ENCODE measurements at places on chromosomes 3 and 15.

DNA sequence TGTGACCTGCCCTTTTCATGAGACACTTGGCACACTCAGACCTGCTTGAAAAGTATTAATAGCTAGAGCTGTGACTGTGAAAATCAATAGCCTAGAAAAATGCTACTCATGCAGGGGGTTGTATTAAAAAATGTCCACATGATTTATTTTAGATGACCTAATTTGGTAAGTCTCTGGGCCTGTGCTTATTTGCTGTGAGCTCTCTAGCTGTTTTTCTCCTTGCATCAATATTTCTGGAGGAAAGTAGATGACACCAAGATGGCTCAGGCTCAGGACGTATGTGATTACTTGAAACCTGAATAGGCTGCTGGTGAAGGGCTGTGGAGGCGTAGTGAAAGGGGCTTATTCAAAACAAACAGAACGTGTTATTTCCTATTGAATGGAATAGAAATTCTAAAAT lies 29.5 kb downstream of the KCNAB1 start:
- H3K27ac ChIP-seq, result no peak overlapping the region
- H3K4me3 ChIP-seq, result no peak overlapping the region
- no peak for DNase-seq
- H3K36me3 ChIP-seq, result no peaks in the 10 kb centered on the region

GRCh38 chr3:111538681-111539083 lies 3.3 kb upstream of the CD96 start:
- peaks cover 42% of the 10 kb centered on the region for H3K4me1 ChIP-seq
- DNase-seq, result no peak
- H3K4me3 ChIP-seq, result no peak overlapping the region
- H3K27ac ChIP-seq, result peak overlapping the region; percentile 56

DNA sequence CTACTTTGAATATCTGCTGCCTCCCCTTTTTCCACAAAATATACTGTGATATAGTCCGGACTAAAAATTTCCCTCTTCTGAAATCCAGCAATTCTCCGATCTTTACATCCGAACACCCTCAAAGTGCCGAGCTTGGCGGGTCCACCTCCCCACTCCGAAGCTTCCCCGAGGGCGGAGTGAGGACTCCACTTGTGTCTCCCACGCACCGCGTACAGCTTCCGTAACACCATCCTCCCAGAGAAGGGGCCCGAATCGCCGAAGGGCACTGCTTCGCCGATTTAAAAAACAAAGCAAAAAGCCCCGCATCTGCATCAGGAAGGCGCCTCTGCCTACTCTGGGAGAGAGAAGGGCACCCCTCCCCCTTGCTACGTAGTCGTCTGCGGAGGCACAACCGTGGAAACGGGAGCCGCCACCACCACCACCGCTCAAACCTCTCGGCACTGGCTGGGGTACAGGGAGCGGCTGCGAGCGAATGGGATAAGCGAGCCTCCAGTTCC lies 551 bp downstream of the NCBP2 start:
- H3K4me1 ChIP-seq, result peaks cover 28% of the 10 kb centered on the region
- H3K36me3 ChIP-seq, result peaks cover 4% of the 10 kb centered on the region
- peak overlapping the region; percentile 92 for H3K27ac ChIP-seq
- H3K27me3 ChIP-seq, result no peaks in the 10 kb centered on the region
- DNase-seq, result peak; percentile 28
- H3K4me3 ChIP-seq, result peak overlapping the region; percentile 92

DNA sequence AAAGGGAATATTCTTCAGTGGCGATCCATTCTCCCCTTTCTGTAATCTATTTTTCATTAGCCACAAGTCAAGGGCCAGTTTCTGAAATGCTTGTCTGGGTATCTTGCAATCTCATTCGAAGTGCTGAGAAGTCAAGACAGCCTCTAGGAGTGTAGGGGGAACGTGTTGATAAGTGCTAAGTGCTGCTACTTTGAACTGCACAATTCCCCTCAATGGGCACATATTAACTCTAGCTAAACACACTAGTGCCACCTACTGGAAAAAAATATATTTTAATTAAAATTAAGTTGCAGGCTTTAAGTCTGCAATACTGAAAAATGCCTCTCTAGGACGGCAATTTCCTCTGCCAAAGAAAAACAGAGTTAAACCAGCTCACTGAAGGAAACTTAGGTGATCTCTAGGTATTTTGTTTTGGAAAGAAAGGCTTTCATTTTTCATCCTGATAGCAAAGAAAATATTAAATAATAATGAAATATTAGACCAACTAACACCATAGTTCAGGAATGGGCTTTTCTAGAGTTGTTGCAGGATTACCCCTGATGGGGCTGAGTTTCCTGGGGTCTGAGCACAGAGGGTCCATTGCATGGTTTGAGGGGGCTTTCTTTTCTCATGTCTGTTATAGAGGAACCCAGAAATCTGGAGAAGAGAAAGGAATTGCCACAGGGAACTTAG lies 181.9 kb upstream of the KBTBD8 start:
- H3K4me1 ChIP-seq, result no peaks in the 10 kb centered on the region
- no peak overlapping the region for H3K4me3 ChIP-seq
- H3K27ac ChIP-seq, result no peak overlapping the region

DNA sequence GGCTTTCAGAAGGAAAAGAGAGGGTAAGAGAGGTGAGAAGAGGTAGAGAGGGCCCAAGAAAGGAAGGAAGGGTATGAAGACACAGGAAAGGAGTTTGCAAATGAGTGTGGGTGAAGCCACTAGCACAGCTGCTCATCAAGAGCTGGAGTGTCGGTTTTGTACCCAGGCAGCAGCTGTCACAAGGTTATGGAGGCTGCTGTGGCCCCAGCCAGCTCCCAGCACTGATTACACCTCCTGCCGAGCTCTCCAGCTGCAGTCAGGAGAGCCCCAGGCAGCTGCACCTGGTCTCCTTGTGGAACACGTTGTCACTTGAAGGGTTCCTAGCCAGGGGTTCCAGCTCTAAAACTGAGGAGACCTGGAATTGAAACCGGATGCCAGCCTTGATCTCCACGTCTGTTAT lies 60.4 kb upstream of the CHD2 start:
- H3K36me3 ChIP-seq, result no peaks in the 10 kb centered on the region
- H3K27me3 ChIP-seq, result no peaks in the 10 kb centered on the region
- DNase-seq, result no peak
- no peak overlapping the region for H3K4me3 ChIP-seq
- H3K4me1 ChIP-seq, result peaks cover 27% of the 10 kb centered on the region

- H3K4me1 ChIP-seq, result no peaks in the 10 kb centered on the region
- DNase-seq, result no peak
- H3K4me3 ChIP-seq, result no peak overlapping the region
- peaks cover 14% of the 10 kb centered on the region for H3K27me3 ChIP-seq
Observed at GRCh38 chr3:134035836-134036235, 6.1 kb upstream of the SLCO2A1 start.

GRCh38 chr3:125119752-125120378 lies 64.1 kb upstream of the HEG1 start:
- H3K36me3 ChIP-seq, result no peaks in the 10 kb centered on the region
- H3K27me3 ChIP-seq, result no peaks in the 10 kb centered on the region
- peak overlapping the region; percentile 51 for H3K27ac ChIP-seq
- no peak overlapping the region for H3K4me3 ChIP-seq
- DNase-seq, result no peak
- peaks cover 14% of the 10 kb centered on the region for H3K4me1 ChIP-seq

DNA sequence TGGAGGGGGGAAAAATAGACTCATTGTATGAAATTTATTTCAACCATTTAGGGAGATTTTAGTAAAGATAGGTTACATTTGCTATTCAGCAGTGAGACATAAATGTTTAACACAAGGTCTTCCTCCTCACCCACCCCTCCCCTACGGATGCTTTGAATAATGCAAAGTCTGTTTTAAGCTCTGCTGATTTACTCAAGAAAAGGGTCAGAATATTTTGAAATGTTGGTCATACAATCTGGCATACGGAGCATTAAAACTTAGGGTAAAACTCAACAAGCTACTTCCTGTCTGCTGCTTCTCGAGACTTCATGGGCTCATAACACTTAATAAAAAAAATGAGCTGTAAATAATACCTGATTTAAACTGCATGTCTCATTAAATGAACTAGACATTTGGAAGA lies 156.3 kb downstream of the WNT5A start:
- no peak overlapping the region for H3K4me3 ChIP-seq
- no peak overlapping the region for H3K27ac ChIP-seq
- no peaks in the 10 kb centered on the region for H3K27me3 ChIP-seq
- DNase-seq, result no peak
- no peaks in the 10 kb centered on the region for H3K4me1 ChIP-seq
- no peaks in the 10 kb centered on the region for H3K36me3 ChIP-seq

GRCh38 chr3:31291818-31292217 lies 240.9 kb upstream of the STT3B start:
- peaks cover 4% of the 10 kb centered on the region for H3K4me1 ChIP-seq
- H3K4me3 ChIP-seq, result no peak overlapping the region
- H3K27ac ChIP-seq, result no peak overlapping the region
- H3K27me3 ChIP-seq, result no peaks in the 10 kb centered on the region
- H3K36me3 ChIP-seq, result no peaks in the 10 kb centered on the region
- no peak for DNase-seq

GRCh38 chr15:81176291-81176893 lies 20.3 kb upstream of the IL16 start:
- H3K36me3 ChIP-seq, result no peaks in the 10 kb centered on the region
- H3K27me3 ChIP-seq, result peaks cover 11% of the 10 kb centered on the region
- H3K4me1 ChIP-seq, result no peaks in the 10 kb centered on the region
- no peak overlapping the region for H3K4me3 ChIP-seq
- H3K27ac ChIP-seq, result no peak overlapping the region

GRCh38 chr3:122392868-122393844 lies 9.2 kb downstream of the FAM162A start:
- H3K4me3 ChIP-seq, result no peak overlapping the region
- DNase-seq, result no peak
- H3K36me3 ChIP-seq, result no peaks in the 10 kb centered on the region
- no peak overlapping the region for H3K27ac ChIP-seq

Measured in T-cell (primary cell).